ENCODE measurements at places on chromosomes 11 and 22.
A peak's percentile ranks its signal among the peaks of the same experiment; 100 is the strongest.

DNA sequence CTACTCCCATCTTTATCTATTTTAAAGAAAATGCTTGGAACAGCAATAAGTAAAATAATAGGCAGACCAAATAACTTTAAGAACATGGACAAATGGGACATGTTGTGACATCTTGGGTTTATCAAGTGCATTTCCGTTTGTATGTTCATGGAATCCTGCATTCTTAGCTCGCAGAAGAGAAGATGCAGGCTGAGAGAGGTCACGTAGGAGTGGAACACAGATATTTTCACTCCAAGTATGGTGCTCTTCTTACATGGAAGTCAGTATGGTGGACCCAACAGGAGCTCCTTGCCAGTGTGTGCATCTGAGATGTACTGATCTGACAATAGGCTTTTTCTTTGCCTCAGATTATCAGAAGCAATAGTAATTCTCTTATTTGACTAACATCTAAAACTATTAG, 1.7 kb downstream of the E2F8 start:
- DNase-seq, result no peak

DNA sequence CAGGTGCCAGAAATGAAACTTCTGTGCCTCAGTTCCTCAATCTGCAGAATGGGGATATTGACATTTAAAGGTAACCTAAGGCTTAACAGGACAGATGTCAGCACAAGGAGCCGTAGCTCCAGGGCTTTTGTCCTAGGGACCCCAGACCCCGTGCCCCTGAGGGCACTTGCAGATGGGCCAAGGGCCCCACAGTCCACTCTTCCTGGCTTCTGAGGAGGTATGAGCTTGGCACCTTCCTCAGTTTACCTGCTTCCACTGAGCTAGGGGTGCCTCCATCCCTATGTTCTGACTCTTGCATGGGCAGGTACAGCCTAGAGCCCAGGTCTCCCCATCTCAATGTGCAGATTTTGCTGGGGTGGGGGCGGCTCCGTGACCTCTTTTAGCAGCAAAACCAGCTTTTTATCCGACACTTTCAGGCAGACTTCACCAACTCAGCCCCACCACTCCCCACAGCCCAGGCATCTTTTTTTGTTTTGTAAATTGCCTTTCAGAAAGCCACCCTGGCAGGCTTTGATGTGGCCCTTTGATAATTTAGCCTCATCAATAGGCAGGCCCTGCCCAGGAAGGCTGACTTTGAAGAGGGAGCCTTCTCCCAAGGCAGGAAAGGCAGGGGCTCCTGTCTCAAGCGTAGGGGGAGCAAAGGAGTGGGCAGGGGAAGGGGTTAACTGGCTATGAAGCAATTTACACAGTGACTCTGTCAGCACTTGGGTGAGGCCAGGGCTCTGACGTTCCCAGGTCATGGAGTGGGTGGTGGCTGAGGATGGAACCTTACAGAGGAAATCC, 23.7 kb upstream of the FGF3 start:
- DNase-seq, result no peak

- DNase-seq, result no peak
Observed at GRCh38 chr11:2309251-2310072, 7.6 kb downstream of the TSPAN32 start.

DNA sequence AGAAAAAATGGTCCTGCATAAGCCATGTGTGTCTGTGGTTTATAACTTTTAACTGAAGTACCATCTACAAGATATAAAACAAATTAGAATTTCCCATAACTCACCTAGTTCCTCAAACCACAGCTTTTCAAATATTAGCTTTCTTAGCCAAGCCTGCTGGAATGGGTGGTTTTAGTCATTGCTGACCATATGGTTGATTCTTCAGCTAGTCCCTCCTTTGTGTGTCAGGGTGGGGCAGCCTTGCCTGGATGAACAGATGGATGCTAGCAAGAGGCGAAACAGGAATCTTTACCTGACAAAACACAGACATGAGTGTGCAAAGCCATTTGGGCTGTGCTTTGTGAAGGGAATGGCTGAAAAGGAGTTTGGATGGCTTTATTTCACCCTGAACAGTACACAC, 6.9 kb upstream of the B3GNT6 start:
- DNase-seq, result peak; percentile 54

- no peak for DNase-seq
Observed at GRCh38 chr11:101576456-101576855, 7.4 kb downstream of the TRPC6 start.

DNA sequence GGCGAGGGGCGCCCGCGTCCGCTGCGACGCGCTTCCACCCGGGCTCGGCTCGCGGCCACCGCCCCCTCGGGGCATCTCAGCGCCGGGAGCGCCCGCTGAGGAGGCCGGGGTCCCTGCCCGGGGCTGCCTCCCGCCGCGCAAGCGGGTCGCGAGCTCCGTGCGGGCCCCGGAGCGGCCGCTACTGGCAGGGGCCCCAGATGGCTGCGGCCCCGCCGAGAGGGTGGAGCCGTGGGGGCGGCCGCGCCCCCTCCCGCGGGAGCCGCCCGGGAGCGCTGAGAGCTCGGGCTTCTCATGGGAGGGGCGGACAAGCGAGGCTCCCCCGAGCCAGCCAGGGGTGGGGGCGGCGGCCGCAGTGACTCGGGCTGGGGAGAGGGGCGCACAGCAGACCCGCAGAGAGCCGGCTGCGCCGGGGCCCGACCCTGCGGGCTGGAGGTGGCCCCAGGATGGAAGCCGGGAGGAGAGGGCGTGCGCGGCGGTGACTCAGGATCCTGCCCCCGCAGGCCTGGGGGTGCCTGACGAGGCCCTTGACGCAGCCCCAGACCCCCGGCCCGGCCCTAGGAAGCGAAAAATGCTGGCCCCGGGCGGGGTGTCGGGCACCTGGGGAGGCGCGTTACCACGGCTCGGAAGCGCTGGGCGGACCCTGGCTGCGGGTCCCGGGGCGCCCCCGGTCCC, 603 bp upstream of the ZFTA start:
- peak; percentile 39 for DNase-seq

DNA sequence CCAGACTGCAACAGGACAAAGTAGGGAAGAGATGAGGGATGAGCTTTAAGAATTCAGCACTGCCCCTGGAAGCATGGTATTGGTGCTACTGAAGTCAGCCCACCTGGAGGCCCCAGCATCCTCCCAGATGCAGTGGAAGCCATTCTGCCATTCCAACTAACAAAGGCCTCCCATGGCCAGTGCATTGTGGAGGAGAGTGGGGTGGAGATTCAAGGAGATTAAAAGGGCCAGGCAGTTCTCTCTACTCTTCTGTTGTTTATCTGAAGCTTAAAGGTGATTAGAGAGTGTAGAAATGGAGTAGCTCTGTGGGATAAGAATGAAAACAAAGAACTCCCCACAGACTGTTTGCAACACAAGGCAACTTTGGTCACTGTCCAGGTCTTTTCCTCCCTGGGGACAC, 24.1 kb upstream of the TSKU start:
- DNase-seq, result no peak

DNA sequence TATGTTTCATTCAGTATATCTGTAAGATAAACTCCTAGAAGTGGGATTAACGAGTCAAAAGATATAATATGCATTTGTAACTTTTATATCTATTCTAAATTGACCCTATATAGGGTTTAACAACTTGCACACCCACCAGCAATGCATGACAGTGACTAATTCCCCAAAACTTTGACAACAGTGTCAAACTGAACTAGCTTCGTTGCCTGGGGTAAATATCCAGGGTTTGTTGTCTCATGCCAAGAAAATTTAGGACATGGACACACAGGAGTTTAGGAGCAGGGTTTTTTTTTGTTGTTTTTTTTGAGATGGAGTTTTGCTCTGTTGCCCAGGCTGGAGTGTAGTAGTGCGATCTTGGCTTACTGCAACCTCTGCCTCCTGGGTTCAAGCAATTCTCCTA, 5.1 kb downstream of the SNU13 start:
- DNase-seq, result no peak

- peak; percentile 69 for DNase-seq
Observed at GRCh38 chr11:57751676-57752253, at the start of gene BTBD18. Gene BTBD18 (minus strand): TSS chr11:57751819. CDS start chr11:57751188, 631 bp downstream.

DNA sequence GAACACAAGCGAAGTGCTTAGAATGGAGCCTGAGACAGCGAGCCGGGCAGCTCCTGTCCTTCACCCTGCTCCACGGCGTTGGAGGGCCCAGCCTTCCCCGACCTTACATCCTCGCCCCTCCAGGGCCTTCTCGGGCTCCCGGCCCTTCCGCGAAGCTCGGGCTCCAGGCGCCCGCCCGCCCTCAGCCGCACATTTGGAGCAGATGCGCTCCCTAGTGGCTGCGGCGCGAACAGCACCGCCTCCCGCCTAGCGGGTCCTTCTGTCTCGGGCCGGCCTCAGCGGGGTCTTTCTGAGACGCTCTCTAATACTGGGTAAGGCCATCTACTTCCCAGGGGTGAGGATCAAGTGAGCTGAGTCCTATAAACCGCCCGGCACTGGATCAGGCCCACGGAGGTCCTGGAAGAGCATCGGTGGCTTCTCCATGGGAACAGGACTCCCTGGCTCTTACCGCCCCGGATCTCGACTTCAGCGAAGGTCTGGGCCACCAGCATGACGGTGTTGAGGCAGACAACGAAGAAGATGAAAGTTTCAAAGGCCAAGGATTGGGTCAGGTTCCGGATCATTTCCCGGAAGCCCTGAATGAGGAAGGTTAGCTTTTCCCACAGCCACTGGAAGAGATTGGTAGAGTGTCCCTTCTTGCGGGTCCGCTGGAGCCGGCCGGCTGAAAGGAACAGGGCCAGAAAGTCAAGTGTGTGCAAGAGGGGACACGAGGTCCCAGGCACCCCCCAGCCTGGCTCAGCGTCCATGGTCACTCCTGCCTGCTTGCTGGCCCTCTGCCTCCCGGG, 3.7 kb downstream of the CATSPER1 start:
- peak; percentile 72 for DNase-seq

- peak; percentile 94 for DNase-seq
Observed at GRCh38 chr22:31829505-31829904, 75.7 kb downstream of the DEPDC5 start.

DNA sequence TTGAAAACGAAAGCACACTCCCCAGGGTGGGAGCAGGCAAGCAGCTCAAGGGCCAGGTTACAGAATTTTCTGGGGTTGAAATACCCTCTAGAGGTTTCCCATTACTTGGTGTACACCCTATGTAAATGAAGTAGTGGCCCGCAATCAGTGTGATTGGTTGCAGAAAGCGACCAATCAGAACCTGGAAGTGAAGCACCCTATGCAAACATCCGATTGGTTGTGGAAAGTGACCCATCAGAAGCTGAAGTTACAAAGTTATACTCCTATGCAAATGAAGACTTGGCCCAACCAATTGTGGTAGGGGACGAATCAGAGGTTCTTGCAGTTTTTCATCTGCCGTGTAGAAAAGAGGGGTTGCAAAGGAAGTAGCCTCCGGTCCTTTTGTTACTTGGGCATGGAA, 19.2 kb downstream of the PRR5 start:
- no peak for DNase-seq

- peak; percentile 84 for DNase-seq
Observed at GRCh38 chr11:126853732-126854131, 146.8 kb downstream of the KIRREL3 start.

- DNase-seq, result no peak
Observed at GRCh38 chr11:111605681-111606080, 3.4 kb downstream of the SIK2 start.

DNA sequence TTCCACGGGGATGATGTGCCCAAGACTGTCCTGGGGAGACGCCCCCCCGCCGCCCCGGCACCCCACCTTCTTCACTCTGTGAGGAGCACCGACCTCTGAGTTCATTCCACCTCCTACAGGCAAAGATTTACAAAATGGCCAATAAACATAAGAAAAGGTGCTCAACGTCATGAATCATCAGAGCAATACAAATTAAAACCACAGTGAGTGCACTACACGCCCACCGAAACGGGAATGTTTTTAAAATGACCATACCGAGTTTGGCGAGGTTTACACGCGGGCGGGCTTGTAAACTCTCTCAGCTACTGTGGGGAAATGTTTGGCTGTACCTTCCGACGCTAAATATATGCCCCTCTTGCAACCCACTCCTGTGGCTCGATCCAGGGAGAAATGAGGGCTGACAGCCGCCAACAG, 7.9 kb downstream of the NPTXR start:
- no peak for DNase-seq

GRCh38 chr22:49566693-49567092, 261.0 kb downstream of the BRD1 start:
- DNase-seq, result no peak

DNA sequence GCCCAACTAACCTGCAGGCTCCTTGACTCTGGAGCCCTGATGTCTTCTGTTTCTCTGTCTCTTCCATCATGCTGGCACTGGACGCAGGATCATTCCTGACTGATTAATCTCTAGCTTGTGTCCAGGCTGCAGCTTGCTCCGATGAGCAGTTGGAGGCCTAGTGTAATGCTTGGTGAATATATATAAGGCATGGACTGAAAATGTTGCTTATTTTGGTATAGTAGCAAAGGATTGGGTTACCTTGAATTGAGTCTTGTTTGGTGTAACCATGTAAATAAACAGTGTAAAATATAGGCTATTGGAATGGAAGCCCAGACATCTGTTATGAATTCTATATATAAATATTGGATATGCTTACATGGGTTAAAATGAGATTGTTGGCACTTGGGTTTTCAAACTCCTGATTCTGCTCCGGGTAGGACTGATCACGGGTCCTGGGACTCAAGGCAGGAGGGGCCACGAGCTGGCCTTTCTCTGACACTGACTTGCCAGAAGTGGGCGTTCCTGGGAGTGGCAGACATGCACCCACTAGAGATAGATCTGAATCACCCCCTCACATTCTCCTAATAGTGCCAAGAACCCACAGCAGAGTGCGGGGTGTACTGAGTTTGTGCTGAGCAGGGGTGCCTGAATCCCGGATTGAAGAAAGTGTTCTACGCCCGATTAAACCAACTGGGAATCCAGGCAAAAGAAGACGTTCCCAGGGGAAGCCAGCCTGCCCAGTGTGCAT, 25.8 kb downstream of the LRP5 start:
- no peak for DNase-seq

- no peak for DNase-seq
Observed at GRCh38 chr11:119181677-119182412, 3.4 kb upstream of the NHERF4 start.

- peak; percentile 13 for DNase-seq
Observed at GRCh38 chr22:45781966-45782365, 110.3 kb downstream of the ATXN10 start.

DNA sequence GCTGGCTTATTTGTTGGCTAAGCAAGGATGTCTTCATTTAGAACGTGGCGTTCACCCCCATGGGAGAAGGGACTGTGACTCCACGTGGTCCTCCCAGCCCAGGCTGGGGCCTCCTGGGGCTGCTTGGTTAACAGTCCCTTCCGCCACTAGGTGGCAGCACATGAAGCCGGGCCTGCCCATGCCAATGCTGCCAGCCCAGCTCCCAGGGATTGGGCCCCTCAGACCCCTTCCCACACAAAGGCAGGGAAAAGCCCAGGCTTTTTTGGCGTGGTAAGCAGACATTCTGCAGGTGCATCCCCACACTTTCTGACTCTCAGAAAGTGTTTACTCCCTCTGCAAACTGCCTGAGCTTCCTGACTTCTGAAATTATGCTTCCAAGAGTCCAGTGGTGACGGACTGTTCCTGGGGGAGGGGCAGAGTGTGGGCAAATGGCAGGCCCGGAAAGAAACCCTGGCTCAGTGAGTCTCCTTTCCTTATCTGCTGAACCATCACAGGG, 3.1 kb downstream of the CBX6 start:
- peak; percentile 73 for DNase-seq

- peak; percentile 95 for DNase-seq
Observed at GRCh38 chr11:3959015-3959902, 103.8 kb downstream of the STIM1 start.

All from kidney tubule cell (primary cell).